ENCODE measurements at places on chromosomes 7 and 10. TPM values are rescaled to one million over a fixed set of nuclear protein-coding genes. Genes with fewer than 3 reads are reported as not detected.

DNA sequence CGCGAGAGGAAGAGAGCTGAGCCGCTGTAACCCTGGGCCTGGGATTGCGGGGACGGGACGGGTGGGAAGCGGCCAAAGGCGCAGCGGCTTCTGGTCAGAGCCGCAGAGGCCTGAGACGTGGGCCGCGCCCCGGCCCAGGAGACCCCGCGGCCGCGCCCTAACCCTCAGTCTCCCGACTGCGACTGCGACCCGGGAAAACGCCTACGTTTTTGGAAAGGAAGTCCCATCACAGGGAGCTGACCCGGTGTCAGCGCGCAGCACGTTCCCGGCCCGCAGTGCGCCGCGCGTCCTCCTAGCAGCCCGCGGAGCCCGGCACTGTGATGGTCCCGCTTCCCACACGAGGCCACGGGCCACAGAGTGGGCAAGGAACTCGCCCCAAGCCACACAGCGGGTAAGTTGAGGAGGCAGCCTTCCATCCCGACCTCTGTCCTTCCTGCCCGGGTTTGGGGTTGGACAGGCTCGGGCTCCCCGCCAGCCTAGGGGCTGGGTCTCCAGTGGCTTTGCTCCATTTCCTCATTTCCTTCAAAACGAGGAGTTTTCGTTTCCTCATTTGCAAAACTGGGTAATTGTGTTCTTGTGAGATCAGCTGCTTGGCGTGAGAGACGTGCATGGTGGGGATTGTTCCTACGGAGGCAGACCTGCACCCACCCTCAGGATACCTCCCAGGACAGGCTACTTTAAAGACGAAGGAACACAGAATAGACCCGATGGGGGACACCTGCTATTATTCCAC lies 1.2 kb downstream of the GPNMB start:
- H3K36me3 ChIP-seq: no peaks in the 10 kb centered on the region
- H3K4me3 ChIP-seq: peak overlapping the region; percentile 61
- no peak for DNase-seq
- H3K4me1 ChIP-seq: peaks cover 19% of the 10 kb centered on the region

GRCh38 chr10:45152726-45153125 lies 152.0 kb downstream of the ZNF22 start:
- H3K27ac ChIP-seq: no peak overlapping the region
- H3K4me3 ChIP-seq: no peak overlapping the region
- no peaks in the 10 kb centered on the region for H3K4me1 ChIP-seq
- no peaks in the 10 kb centered on the region for H3K36me3 ChIP-seq
- DNase-seq: no peak

DNA sequence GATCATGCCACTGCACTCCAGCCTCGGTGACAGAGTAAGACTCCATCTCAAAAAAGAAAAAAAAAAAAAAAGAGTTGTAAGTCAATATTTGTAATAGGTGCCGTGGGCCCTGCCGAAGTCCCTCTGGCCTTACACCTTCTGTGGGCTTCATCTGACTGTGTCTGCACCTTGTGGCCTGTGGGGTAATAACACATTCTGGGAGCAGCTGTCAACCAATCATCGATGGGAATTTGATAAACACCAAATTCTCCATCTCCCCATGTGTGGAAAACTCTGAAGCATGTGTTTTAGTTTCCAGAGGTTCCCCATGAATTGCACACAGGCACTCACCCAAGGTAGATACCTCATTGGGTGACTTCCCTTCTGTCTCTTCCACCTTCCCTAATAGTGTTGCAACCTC lies 10.8 kb downstream of the ZNF394 start:
- no peaks in the 10 kb centered on the region for H3K27me3 ChIP-seq
- DNase-seq: no peak
- no peak overlapping the region for H3K4me3 ChIP-seq
- H3K36me3 ChIP-seq: peaks cover 38% of the 10 kb centered on the region

DNA sequence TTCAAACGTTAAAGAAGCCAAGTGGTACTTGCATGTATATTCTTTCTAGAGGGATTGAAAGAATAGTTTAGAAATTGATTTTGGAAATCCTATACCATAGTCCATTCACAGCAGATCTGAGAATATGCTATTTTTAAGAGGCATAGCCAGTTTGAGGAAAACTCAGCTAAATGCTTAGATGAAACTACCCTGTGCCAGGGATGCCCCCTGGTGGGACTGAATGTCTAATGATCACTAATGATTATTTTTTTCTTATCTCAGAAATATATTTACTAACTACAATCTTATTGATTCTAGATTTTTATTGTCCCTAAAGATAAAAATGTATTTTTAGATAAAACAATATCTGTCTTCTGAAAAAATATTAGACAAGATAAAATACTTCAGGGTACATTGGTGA lies 844.9 kb upstream of the PHF14 start:
- no peak overlapping the region for H3K4me3 ChIP-seq
- H3K36me3 ChIP-seq: no peaks in the 10 kb centered on the region
- H3K27me3 ChIP-seq: no peaks in the 10 kb centered on the region
- no peak for DNase-seq
- H3K4me1 ChIP-seq: no peaks in the 10 kb centered on the region

- no peaks in the 10 kb centered on the region for H3K4me1 ChIP-seq
- H3K4me3 ChIP-seq: no peak overlapping the region
- H3K36me3 ChIP-seq: no peaks in the 10 kb centered on the region
- no peak for DNase-seq
- no peak overlapping the region for H3K27ac ChIP-seq
Observed at GRCh38 chr10:16116404-16117304, 256.3 kb upstream of the MINDY3 start.

- no peak for DNase-seq
- H3K4me3 ChIP-seq: no peak overlapping the region
- no peak overlapping the region for H3K27ac ChIP-seq
- no peaks in the 10 kb centered on the region for H3K4me1 ChIP-seq
- no peaks in the 10 kb centered on the region for H3K36me3 ChIP-seq
Observed at GRCh38 chr7:44163591-44163990, 22.5 kb upstream of the MYL7 start.

GRCh38 chr7:129606803-129607202 lies 4.7 kb upstream of the NRF1 start:
- no peaks in the 10 kb centered on the region for H3K27me3 ChIP-seq
- H3K4me1 ChIP-seq: peaks cover 16% of the 10 kb centered on the region
- no peak for DNase-seq
- no peak overlapping the region for H3K27ac ChIP-seq

GRCh38 chr7:89259085-89259484 lies 463.5 kb upstream of the TEX47 start:
- no peaks in the 10 kb centered on the region for H3K4me1 ChIP-seq
- no peak for DNase-seq
- no peaks in the 10 kb centered on the region for H3K27me3 ChIP-seq
- H3K36me3 ChIP-seq: no peaks in the 10 kb centered on the region
- H3K4me3 ChIP-seq: no peak overlapping the region

- H3K4me1 ChIP-seq: no peaks in the 10 kb centered on the region
- H3K4me3 ChIP-seq: peak overlapping the region; percentile 43
- H3K27ac ChIP-seq: no peak overlapping the region
- no peaks in the 10 kb centered on the region for H3K36me3 ChIP-seq
- no peaks in the 10 kb centered on the region for H3K27me3 ChIP-seq
- no peak for DNase-seq
Observed at GRCh38 chr7:91089382-91089963, 174.8 kb upstream of the FZD1 start.

DNA sequence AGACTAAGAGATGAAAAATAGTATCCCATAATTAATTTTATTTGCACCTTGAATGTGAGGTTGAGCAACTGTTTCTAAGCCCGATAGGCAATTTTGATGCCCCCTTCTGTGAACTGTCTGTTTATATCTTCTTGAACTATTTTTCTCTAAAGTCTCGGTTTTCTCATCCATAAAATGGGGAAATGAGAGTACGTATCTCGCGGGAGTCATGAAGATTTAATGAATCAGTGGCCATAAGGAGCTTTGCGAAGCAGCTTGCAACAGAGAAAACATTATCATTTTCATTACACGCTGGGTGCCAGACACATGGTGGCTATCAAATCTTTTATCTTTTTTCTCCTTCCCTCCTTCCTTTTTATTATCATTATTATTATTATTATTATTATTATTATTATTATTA lies 108.1 kb upstream of the CARD11 start:
- H3K27me3 ChIP-seq: no peaks in the 10 kb centered on the region
- no peak for DNase-seq
- H3K36me3 ChIP-seq: no peaks in the 10 kb centered on the region
- H3K27ac ChIP-seq: no peak overlapping the region
- no peak overlapping the region for H3K4me3 ChIP-seq

DNA sequence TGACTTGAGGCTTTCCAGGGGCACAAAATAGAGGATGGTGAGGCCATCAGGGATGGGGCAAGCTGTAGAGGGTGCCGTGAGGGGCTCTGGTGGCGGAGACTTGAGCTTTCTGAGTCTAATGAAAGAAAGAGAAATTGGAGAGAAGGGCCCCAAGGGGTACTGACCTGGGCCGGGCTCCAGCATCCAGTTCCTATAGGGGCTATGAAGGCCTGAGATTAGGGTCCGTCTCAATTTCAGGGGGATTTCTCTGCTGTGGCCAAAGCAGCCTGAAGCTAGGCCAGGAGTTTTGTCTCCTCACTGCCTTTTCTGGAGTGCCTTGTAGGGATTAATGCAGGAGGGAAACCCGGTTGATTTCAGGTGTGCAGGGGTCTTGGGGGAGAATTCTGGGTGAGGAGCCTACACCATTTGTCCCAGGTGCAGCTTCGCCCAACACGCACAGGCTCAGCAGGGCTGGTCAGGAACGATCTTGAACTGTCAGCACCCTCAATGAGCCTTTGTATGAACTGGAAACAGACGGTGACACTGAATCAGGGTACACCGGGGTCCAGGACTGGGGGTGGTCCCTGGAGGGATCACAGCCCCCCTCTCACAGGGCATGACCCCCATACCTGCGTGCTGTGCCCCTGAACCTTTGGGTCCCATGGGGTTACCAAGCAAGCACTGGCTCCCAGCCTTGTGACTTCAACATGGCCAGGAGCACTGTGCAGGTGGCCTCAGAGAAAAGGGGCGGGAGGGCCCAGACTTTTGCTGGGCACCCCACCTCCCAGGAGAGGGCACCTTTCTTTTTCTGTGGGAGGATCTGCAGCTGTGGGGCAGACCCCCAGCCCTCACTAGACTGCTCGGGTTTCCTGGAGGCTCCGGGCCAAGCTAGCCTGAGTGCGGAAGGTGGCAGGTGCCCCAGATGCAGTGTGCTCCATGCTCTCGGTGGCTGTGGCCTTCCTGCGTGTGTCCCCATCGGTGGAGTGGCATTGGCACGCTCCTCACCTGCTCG lies 122.9 kb upstream of the RET start:
- peaks cover 6% of the 10 kb centered on the region for H3K27me3 ChIP-seq
- peak; percentile 83 for DNase-seq
- H3K4me1 ChIP-seq: peaks cover 7% of the 10 kb centered on the region
- no peak overlapping the region for H3K4me3 ChIP-seq
- H3K27ac ChIP-seq: no peak overlapping the region

The STEAP4 gene
- 64.5 TPM for total RNA-seq

The SORCS1 gene
- 16.7 TPM for total RNA-seq

The SLC18A3 gene
- 0.42 TPM for total RNA-seq

The CPEB3 gene
- 6.8 TPM for total RNA-seq

The GSTO2 gene
- 0.52 TPM for total RNA-seq

The ELN gene
- total RNA-seq: 337 TPM

The SFTPA2 gene
- total RNA-seq: 12.9 TPM

The FZD8 gene
- total RNA-seq: 12.4 TPM
